ENCODE measurements at places on chromosomes 13 and 19. TPM values are rescaled to one million over a fixed set of nuclear protein-coding genes. Genes with fewer than 3 reads are reported as not detected.
A peak's percentile ranks its signal among the peaks of the same experiment; 100 is the strongest.

Gene FFAR2
- not detected for polyA plus RNA-seq

Gene LILRA1
- not detected for polyA plus RNA-seq

Gene LSM7
- 162 TPM for polyA plus RNA-seq

Gene EHD2
- polyA plus RNA-seq: not detected

Gene MBD3L3
- polyA plus RNA-seq: not detected

Gene PLIN5
- polyA plus RNA-seq: 0.29 TPM

Gene MISP3
- 2.1 TPM for polyA plus RNA-seq

Gene IRGC
- polyA plus RNA-seq: not detected

Gene ZNF17
- 6.5 TPM for polyA plus RNA-seq

Gene WASF3
- polyA plus RNA-seq: not detected

Gene MUC16
- polyA plus RNA-seq: 0.02 TPM

DNA sequence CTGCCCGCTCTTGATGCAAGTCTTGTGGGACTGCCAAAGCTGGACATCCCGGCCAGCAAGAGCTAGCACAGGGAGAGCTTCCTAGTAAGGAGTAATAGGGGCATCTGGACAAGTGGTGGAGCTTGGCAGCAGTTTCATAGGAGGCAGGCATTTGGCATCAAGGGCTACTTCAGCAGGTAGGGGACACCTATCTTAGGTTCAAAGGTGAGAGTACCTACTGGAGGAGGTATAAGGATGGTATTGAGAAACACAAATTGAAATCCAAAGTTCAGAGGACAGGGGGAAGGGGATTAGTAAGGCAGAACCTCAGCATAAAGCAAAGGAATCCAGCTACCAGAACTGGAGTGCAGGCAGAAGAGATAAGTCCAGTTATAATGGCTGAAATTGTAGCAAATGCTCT is 441.7 kb downstream of the OXGR1 start:
- H3K36me3 ChIP-seq: no peaks in the 10 kb centered on the region
- H3K27ac ChIP-seq: no peak overlapping the region
- no peak overlapping the region for H3K4me3 ChIP-seq
- no peaks in the 10 kb centered on the region for H3K27me3 ChIP-seq
- no peak for DNase-seq

DNA sequence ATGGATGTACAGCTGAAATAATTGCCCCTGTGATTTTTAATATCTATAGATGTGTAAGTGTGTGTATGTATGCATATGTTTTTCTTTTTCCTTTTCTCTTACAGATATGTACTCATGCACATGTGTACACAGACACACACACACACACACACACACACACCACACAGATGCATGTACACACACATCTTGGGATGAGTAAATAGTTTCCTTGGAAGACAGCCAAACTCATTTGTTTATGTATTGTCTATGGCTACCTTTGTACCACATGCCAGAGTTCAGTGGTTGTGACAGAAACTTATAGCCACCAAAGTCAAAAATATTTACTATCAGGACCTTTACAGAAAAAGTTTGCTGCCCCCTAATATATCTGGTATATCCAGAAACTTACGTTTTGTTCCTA is 192.6 kb downstream of the MAB21L1 start:
- H3K27me3 ChIP-seq: no peaks in the 10 kb centered on the region
- DNase-seq: no peak
- H3K27ac ChIP-seq: no peak overlapping the region

DNA sequence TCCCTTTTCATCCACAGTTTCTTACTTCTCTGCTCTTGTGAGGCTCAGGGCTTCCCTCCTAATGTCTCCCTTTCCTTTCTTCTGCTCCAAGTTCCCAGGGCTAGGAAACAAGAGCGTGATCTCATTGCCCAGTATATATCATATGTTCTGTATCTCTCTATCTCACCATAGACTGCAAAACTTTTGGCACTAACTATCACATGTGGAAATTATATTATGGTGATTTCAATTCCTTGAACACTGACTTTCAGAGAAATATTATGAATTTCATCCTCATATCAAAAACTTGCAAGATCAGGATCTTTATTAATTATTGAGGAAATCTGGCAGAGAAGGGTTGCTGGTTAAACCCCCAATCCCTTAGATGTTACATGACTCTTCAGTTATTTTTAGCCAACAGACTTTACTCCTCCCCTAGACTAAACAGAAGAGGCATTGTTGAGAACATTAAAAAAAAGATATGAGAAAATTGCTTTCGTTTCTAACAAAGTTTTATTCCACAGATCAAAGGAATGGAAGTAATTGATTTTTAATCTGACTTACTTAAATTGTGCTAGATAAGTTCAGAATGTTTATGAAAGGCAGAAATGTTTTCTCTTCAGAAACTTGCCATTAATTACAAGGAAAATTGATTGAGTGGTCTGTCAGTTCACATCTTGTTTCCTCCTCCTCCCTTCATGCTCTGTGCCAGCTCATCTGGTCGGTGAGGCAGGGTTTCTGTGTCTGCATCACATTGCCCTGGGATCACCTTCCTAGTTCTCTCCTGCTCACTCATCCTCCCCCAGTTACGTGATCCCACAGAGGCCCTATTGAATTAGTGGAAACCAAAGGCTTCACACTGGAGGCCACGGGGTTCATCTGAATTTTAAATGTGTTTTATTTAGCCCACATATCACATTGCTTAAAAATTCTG is 378.5 kb downstream of the LMO7 start:
- H3K36me3 ChIP-seq: no peaks in the 10 kb centered on the region
- no peaks in the 10 kb centered on the region for H3K27me3 ChIP-seq
- no peaks in the 10 kb centered on the region for H3K4me1 ChIP-seq
- DNase-seq: no peak
- H3K4me3 ChIP-seq: no peak overlapping the region

DNA sequence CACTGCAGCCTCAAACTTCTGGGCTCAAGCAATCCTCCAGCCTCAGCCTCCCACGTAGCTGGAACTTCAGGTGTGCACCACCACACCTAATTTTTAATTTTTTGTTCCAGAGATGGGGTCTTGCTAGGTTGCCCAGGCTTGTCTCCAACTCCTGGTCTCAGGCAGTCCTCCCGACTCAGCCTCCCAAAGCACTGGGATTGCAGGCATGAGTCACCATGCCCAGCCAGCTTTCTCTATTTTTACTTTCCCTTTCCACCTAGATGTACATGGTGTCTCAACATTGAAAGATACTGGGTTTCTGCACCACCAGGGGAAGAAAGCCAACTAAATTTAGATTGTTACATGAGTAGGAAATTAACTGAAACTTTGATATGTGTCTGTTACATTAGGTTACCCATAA is 13.8 kb upstream of the ZNF846 start:
- H3K27ac ChIP-seq: no peak overlapping the region
- no peaks in the 10 kb centered on the region for H3K36me3 ChIP-seq
- no peak for DNase-seq

- H3K27ac ChIP-seq: no peak overlapping the region
- no peaks in the 10 kb centered on the region for H3K27me3 ChIP-seq
- peaks cover 64% of the 10 kb centered on the region for H3K4me1 ChIP-seq
- no peak overlapping the region for H3K4me3 ChIP-seq
Measured at GRCh38 chr19:46951171-46951986, 68.3 kb upstream of the NPAS1 start.

GRCh38 chr19:28489776-28490175 is 723.2 kb downstream of the UQCRFS1 start:
- DNase-seq: no peak
- no peak overlapping the region for H3K4me3 ChIP-seq
- no peaks in the 10 kb centered on the region for H3K4me1 ChIP-seq
- H3K27me3 ChIP-seq: no peaks in the 10 kb centered on the region
- H3K36me3 ChIP-seq: no peaks in the 10 kb centered on the region

DNA sequence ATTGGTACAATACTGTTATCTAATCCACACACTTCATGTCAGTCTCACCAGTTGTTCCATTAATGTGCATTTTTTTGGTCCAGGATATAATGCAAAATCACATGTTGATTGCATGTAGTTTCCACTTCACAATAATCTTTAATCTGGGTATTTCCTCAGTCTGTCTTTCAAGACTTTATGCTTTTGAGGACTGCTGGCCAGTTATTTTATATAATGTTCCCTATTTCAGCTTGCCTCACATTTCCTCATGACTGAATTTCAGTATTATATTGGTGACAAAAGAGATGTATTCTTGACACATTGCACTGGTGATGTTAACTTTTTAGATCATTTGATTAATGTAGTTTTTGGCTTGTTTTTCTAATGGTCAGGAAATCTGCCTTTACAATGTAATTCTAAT is 368.3 kb downstream of the IRS2 start:
- H3K4me3 ChIP-seq: no peak overlapping the region
- no peaks in the 10 kb centered on the region for H3K27me3 ChIP-seq
- DNase-seq: no peak
- no peaks in the 10 kb centered on the region for H3K36me3 ChIP-seq

- no peaks in the 10 kb centered on the region for H3K4me1 ChIP-seq
- H3K27me3 ChIP-seq: no peaks in the 10 kb centered on the region
- H3K27ac ChIP-seq: no peak overlapping the region
- no peaks in the 10 kb centered on the region for H3K36me3 ChIP-seq
Measured at GRCh38 chr13:37123337-37123736, 17.9 kb upstream of the CSNK1A1L start.

GRCh38 chr19:23305555-23305954 is 55.4 kb upstream of the ZNF724 start:
- DNase-seq: no peak
- H3K27ac ChIP-seq: no peak overlapping the region
- H3K36me3 ChIP-seq: no peaks in the 10 kb centered on the region
- H3K27me3 ChIP-seq: no peaks in the 10 kb centered on the region

DNA sequence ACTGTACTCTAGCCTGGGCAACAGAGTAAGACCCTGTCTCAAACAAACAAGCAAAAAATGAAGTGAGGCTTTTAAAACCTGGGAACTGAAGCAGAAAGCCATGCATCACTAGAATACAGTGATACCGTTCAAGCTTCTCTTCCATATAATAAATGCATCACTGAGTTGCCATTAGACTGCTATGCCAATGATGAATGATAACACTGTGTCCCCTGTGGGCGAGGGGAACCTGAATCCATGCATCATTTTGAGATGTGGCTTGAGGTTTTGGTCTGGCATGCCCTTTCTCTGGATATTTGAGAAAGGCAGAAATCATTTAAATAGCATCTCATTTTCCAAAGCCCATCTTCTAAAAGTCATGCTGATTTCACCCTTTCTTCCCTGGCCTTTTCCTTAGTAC is 1.5 kb upstream of the FAM124A start:
- no peaks in the 10 kb centered on the region for H3K36me3 ChIP-seq
- H3K4me1 ChIP-seq: no peaks in the 10 kb centered on the region
- H3K27ac ChIP-seq: no peak overlapping the region
- no peak overlapping the region for H3K4me3 ChIP-seq
- no peak for DNase-seq

GRCh38 chr19:3963458-3964255 is 7.2 kb downstream of the DAPK3 start:
- H3K27ac ChIP-seq: no peak overlapping the region
- no peaks in the 10 kb centered on the region for H3K4me1 ChIP-seq
- H3K27me3 ChIP-seq: no peaks in the 10 kb centered on the region
- peaks cover 23% of the 10 kb centered on the region for H3K36me3 ChIP-seq
- no peak for DNase-seq

- no peak overlapping the region for H3K4me3 ChIP-seq
- H3K27me3 ChIP-seq: peaks cover 13% of the 10 kb centered on the region
- no peak for DNase-seq
- no peak overlapping the region for H3K27ac ChIP-seq
Measured at GRCh38 chr13:112928020-112928971, 40.7 kb upstream of the MCF2L start.

GRCh38 chr13:23380534-23380933 is 53.0 kb downstream of the SACS start:
- no peaks in the 10 kb centered on the region for H3K27me3 ChIP-seq
- DNase-seq: no peak
- no peaks in the 10 kb centered on the region for H3K36me3 ChIP-seq
- H3K4me1 ChIP-seq: peaks cover 21% of the 10 kb centered on the region
- H3K27ac ChIP-seq: no peak overlapping the region

DNA sequence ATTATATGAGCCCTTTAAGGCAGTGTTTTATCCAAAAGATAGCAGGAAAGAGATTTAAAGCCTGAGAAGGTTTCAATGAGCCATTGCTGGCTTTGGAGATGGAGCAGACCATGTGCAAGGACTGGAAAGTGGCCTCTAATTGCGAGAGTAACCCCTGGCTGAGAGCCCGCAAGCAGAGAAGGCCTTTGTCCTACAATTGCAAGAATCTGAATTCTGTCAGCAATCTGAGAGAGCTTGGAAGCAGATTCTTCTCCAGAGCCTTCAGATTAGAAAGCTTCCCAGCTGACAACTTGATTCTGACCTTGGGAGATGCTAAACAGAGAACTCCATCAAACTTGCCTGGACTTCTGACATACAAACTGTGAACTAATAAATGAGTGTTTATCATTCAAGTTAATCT is 528.7 kb upstream of the KLF12 start:
- no peak for DNase-seq
- no peaks in the 10 kb centered on the region for H3K27me3 ChIP-seq
- no peak overlapping the region for H3K4me3 ChIP-seq
- no peaks in the 10 kb centered on the region for H3K4me1 ChIP-seq
- no peak overlapping the region for H3K27ac ChIP-seq

- H3K36me3 ChIP-seq: no peaks in the 10 kb centered on the region
- H3K27ac ChIP-seq: no peak overlapping the region
- no peak for DNase-seq
Measured at GRCh38 chr13:60111691-60112090, 52.0 kb downstream of the DIAPH3 start.

DNA sequence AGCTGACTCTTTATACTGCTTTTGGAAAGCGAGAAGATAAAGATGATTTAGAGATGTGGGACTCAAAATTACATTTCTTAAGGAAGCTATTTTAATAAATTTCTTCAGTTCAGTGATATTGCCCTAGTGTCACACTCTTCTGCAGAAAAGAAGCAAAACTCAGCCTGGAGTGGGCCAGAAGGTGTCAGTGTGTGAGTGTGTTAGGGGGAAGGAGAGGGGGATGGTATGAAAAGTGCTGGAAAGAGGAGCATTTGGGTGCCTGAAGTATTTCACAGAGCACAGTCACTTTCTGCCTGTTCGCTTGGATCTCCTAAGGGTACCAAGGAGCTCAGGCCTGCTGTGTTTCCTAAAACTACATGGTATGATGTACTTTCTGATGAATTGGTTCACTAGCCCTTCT is 84.5 kb upstream of the FRY start:
- H3K36me3 ChIP-seq: no peaks in the 10 kb centered on the region
- H3K27ac ChIP-seq: no peak overlapping the region
- H3K27me3 ChIP-seq: no peaks in the 10 kb centered on the region
- no peak for DNase-seq

DNA sequence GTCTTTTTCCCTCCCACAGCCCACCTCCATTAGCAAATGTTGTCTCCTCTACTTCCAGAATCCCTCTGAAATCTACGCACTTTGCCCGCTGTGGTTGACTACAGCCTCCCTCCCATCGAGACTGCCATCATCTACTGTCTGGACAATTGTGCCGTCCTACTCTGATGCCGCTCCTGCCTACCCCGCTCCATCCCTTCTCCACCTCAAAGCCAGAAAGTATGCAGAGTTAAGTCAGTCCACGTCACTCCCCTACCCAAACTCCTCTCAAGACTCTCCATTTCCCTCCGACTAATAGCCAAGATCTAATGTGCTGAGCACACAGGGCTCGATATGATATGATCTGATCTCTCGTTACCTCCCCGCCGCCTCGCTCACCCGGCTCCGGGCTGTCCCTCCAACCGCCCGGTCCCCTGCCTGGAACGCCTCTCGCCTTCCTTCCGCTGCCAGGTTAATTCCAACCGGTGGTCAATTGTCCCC is 556 bp downstream of the CACTIN start:
- DNase-seq: no peak
- peak overlapping the region; percentile 87 for H3K4me3 ChIP-seq
- peak overlapping the region; percentile 77 for H3K27ac ChIP-seq

Data from CD8-positive, alpha-beta memory T cell (primary cell).